NCI-H2081 treated with DMSO at 0.1 percent for 48 hours (cell line): ENCODE measurements at places on chromosomes 16 and 17.

DNA sequence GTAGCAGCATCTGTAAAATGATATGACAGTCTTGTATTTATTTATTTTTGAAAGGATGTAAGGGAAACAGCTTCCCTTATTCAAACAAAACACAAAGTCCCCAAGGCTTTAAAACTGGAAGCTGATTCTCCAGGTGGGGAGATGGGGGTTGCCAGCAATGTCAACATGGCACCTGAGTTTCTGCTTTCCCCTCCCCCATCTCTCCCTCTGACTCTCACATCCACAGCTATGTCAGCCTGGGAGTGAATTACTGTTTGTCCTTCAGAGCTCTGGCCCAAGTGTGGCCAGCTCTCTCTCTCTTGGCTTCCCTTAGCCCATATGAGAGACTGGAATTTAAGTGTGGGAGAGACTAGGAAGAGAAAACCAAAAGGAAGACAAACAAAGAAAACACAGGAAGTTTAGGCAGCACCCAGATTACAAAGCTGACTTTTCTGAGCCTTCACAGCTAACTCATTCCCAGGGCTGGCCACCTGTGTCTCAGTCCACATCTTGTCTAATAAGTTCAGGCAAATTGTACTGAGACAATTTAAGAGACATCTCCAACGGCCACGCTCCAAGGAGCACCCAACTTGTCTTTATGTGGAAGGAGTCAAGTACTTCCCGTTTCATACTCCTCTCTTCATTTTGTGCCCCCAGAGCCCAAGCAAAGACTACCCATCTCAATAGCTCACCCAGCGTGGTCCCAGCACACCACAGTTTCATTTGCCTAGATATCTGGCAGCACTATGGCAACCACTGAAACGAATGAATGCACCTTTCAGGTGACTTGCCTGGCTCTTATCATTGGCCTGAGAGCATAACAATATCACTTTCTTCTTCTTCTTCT is 69.2 kb downstream of the SOX9 start:
- DNase-seq: no peak

- DNase-seq: no peak
Measured at GRCh38 chr17:57447990-57448758, 191.9 kb downstream of the MSI2 start.

- no peak for DNase-seq
Measured at GRCh38 chr17:81842725-81843504, 8.1 kb upstream of the PPP1R27 start.

DNA sequence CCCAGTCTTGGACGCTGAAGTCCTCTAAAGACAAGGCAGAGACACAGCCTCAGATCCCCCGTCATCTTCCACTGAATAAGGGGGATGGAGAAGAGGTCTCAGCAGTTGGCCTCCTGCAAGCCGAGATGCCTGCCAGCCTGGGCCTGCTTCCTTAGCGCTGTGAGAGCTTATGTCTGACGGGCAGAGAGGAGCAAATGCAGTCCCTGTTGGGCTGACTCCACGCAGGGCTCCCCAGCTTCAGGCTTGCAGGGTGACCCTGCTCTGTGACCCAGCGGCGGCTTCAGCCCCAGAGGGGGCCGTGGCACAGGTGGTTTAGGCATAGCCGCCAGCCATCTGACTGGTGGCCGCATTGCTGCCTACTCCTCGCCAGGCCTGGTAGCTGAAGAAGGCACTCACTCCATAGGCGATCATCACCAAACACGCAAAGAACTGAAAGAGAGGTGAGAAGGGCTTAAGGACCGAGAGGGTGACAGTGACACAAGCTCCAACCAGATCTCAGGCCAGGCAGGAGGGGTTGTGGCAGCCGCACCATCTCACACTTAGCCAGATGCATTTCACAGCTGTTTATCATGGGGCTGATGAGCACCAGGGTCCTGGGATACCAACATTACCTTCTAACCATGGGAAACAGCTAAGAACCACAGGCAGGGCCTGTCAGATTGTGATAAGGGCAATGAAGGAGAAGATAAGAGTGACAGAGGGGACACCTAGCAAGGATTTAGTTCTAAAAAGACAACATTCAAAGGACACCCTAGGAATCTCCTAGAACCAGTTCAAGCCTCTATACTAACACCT is 11.7 kb downstream of the ARL2BP start:
- no peak for DNase-seq

DNA sequence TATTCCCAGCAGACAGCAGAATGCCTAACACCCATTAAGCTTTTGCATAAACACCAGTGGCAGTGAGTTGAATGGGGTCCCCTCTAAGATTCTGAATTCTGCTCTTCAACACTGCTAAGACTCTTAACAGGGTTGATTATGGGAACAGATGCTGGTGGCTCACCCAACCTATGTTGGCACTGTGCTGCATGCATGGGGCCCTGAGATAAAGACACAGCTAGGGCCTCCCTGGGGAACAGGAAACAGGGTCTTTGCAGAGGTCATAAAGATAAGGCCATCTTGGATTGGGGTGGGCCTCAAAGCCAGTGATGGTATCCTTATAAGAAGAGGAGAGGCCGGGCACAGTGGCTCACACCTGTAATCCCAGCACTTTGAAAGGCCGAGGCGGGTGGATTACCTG is 190.8 kb downstream of the SLC39A11 start:
- DNase-seq: no peak

GRCh38 chr16:59039066-59039720 is 305.1 kb upstream of the GOT2 start:
- DNase-seq: no peak
